ENCODE measurements at places on chromosomes 2 and 18. TPM values are rescaled to one million over a fixed set of nuclear protein-coding genes. Genes with fewer than 3 reads are reported as not detected.
A peak's percentile ranks its signal among the peaks of the same experiment; 100 is the strongest.

GRCh38 chr18:12741351-12741750 lies 38.5 kb downstream of the PSMG2 start:
- no peak overlapping the region for H3K4me3 ChIP-seq
- DNase-seq: no peak
- no peaks in the 10 kb centered on the region for H3K27me3 ChIP-seq
- no peak overlapping the region for H3K27ac ChIP-seq

DNA sequence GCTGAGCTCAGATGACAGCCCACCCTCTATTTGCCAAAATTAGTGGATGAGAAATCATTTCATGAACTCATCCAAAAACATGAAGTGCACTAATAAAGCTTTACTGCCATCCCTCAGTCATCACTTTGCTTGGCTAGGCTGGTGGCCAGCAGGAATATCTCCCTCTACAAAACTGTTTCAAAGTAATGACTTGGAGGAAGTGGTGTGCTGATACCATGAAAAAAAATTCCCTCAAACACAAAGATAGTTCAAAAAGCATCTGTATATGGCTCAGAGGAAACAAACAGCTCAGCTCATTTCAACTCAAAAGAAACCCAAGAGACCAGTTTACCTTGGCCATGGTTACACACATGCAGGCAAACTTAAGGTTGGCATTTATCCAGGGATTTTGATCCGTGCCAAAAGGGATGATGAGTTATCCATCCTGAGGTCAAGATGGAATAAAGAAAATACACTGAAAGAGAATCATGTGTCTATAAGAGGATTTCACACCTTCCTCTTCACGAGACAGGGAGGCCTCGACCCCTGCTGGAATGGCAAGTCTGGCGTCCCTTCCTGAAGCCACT lies 18.4 kb upstream of the WIPF1 start:
- H3K4me1 ChIP-seq: no peaks in the 10 kb centered on the region
- peaks cover 7% of the 10 kb centered on the region for H3K27me3 ChIP-seq
- no peak overlapping the region for H3K27ac ChIP-seq
- DNase-seq: no peak

GRCh38 chr2:141493936-141494335 lies 636.9 kb downstream of the LRP1B start:
- H3K27me3 ChIP-seq: no peaks in the 10 kb centered on the region
- peaks cover 20% of the 10 kb centered on the region for H3K4me1 ChIP-seq
- no peak overlapping the region for H3K4me3 ChIP-seq
- no peak overlapping the region for H3K27ac ChIP-seq
- no peak for DNase-seq
- H3K36me3 ChIP-seq: no peaks in the 10 kb centered on the region

Gene ALKAL2
- total RNA-seq: not detected

GRCh38 chr2:235940330-235940729 lies 227.9 kb downstream of the GBX2 start:
- no peaks in the 10 kb centered on the region for H3K27me3 ChIP-seq
- peaks cover 3% of the 10 kb centered on the region for H3K36me3 ChIP-seq
- no peaks in the 10 kb centered on the region for H3K4me1 ChIP-seq

DNA sequence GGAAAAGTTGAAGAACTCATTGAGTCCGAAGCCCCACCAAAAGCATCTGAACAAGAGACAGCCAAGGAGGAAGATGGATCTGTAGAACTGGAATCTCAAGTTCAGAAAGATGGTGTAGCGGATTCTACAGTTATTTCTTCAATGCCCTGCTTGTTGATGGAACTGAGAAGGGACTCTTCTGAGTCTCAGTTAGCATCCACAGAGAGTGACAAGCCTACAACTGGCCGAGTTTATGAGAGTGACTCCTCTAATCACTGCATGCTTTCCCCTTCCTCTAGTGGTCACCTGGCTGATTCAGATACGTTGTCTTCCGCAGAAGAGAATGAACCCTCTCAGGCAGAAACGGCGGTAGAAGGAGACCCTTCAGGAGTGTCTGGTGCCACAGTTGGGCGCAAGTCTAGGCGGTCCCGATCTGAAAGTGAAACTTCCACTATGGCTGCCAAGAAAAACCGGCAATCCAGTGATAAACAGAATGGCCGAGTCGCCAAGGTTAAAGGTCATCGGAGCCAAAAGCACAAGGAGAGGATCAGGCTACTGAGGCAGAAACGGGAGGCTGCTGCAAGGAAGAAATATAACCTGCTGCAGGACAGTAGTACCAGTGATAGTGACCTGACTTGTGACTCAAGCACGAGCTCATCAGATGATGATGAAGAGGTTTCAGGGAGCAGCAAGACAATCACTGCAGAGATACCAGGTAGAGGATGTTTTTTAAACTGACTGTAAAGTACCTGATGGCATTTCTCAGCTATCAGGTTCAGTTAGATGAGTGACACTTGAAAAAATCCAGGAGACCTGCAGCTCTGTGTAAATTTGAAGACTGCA lies 111.9 kb downstream of the HAUS1 start:
- H3K27me3 ChIP-seq: no peaks in the 10 kb centered on the region
- DNase-seq: no peak
- H3K27ac ChIP-seq: no peak overlapping the region
- no peaks in the 10 kb centered on the region for H3K36me3 ChIP-seq

GRCh38 chr18:76443519-76444445 lies 51.3 kb downstream of the ZNF516 start:
- no peak overlapping the region for H3K27ac ChIP-seq
- peaks cover 20% of the 10 kb centered on the region for H3K36me3 ChIP-seq
- peaks cover 36% of the 10 kb centered on the region for H3K4me1 ChIP-seq
- H3K27me3 ChIP-seq: no peaks in the 10 kb centered on the region
- H3K4me3 ChIP-seq: no peak overlapping the region

GRCh38 chr2:54555318-54555837 lies 99.3 kb downstream of the SPTBN1 start:
- no peak for DNase-seq
- H3K4me3 ChIP-seq: no peak overlapping the region
- no peaks in the 10 kb centered on the region for H3K27me3 ChIP-seq
- no peak overlapping the region for H3K27ac ChIP-seq
- peaks cover 8% of the 10 kb centered on the region for H3K4me1 ChIP-seq

DNA sequence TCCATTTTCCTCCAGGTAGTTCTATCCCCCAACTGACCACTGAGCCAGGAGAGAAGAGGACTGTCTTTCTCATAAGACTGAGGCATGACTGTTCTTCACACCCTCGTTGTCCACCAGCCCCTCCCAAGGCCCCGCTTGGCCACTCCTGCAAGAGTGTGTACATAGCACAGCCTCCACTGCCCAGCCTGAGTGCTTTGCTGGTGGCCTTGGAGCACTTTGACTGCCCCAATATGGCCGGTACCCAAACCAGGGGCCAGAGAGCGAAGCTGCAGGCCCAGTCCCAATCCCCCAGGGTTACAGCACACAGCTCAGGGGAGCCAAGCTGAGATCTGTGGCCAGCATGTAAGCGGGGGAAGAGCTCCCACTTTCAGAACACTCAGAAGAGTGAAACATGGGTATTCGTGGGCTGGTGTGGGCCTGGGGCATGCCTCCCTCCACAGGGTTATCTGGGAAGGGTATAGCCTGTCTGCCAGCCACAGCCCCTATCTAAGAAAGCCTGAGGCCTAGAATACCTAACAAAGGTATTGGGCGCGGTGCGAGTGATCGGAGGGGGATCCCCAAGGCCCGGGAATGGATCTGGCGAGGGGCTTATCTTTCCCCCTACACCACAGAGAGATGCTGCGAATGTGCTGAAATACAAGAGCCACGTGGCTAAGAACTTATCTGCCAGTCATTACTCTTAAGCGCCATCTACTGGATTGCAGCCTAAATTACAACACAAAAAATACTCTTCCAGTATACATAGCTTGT lies 163.8 kb downstream of the WDPCP start:
- H3K27ac ChIP-seq: no peak overlapping the region
- DNase-seq: peak; percentile 78
- H3K4me3 ChIP-seq: no peak overlapping the region
- no peaks in the 10 kb centered on the region for H3K36me3 ChIP-seq
- H3K27me3 ChIP-seq: no peaks in the 10 kb centered on the region

DNA sequence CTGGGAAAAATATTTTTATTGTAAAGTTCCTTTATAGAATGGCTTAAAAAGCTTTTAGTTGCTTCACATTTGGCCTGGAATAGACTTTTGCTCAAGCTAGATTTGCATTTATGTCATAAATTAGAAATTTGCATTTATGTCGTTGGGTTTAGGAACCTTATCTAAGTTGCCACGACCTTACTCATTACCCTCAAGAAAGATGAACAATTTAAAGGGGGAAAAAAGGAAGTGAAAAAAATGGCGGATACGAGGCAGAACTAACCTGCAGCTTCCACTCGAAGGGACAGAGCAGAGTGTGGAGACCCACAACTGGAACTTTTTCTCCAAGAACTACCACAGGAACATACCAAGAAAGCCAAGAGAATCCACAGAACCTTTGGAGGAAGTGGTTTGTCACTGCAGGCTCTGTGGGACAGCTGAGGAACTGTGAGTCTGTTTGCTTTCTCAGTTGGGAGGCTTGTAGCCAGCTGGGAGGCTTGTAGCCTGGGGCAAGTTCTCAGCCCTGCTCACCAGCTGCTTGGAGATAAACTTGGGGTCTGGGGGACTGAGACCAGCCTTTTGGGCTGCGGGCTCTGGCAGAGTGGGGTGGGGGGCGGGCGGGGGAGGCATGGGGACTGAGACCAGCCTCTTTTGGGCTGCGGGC lies 349.9 kb upstream of the MEIS1 start:
- H3K4me1 ChIP-seq: peaks cover 4% of the 10 kb centered on the region
- H3K4me3 ChIP-seq: no peak overlapping the region
- H3K27ac ChIP-seq: no peak overlapping the region
- H3K27me3 ChIP-seq: no peaks in the 10 kb centered on the region

DNA sequence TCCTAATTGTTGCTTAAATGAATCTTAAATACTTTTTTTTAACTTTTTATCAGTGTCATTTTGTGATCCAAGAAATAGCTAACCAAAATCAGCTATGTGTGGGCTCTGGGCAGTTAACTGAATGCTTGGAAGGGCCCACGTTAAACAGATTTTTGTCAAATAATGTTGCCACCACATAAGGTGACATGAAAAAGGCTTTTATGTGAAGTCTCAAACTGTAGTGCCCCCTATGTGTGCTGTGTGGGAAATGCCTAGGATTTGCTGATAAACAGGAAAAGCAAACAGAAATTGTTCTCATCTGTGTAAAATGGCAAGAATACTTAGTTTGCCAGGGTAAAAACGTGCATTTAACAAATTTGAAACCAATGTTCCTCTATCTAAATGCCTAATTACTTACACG lies 242.2 kb downstream of the ZNF516 start:
- H3K27me3 ChIP-seq: peaks cover 11% of the 10 kb centered on the region
- no peaks in the 10 kb centered on the region for H3K4me1 ChIP-seq
- no peak overlapping the region for H3K27ac ChIP-seq
- H3K4me3 ChIP-seq: no peak overlapping the region
- peak; percentile 38 for DNase-seq

Gene SERPINB7
- 12.2 TPM for total RNA-seq
